WERI-Rb-1 (cell line): ENCODE measurements at places on chromosomes 16 and 17.

GRCh38 chr17:41619036-41619926, 5.1 kb downstream of the KRT17 start:
- DNase-seq: no peak

- DNase-seq: no peak
Observed at GRCh38 chr16:8436931-8437330, 153.4 kb downstream of the TMEM114 start.

GRCh38 chr16:12881740-12882139, 19.7 kb upstream of the SHISA9 start:
- no peak for DNase-seq

DNA sequence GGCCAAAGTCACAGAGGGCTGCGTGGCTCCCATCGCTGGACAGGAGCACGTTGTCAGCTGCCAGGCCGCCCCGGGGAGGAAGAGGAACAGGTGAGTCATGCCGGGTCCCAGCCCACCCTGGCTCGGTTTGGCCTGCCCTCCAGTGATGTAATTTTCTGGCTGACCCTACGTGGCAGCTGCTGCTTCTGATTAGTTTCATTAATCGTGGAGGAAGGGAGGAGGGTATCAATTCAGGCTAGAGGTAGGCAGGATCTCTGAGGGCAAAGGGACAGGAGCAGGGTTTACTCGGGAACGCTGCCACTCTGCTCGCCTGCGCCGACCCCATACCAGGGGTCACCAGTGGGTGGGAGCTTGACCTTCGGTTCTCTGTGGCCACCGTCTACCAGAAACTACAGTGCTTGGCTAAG, 11.7 kb upstream of the SPATA32 start:
- peak; percentile 7 for DNase-seq

DNA sequence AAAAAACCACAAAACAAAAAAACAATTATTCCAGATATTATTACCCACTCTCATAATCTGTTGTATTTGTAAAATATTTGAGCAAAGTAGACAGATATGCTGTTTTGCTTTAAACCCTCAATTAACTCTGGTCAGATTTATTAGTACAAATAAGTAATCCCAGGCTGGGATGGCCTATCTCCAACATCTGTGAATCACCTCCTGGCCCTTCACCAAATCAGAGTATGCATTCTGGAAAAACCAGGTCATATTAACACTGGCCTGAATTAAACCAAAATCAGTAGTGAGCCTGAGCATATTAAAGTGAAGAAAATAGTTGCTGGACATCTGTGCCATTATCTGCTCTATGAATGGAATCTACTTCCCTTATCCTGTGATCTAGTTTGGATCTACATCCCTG, 41.0 kb downstream of the STAT3 start:
- DNase-seq: no peak

DNA sequence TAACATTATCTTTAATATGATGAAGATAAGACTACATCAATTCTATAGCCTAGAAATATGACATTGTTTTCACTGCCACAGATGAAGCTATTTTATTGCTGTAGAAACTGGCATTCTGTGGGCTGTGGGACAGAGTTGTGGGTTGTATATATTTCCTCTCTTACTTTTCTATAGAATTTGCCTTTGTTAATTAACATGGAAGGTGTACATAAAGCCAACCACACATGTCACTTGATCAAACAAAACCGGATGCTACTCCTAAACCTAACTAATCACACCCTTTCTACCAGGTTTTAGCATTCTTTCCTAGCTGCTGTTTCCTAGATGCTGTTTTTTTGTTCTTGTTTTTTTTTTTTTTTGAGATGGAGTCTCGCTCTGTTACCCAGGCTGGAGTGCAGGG, 81.2 kb upstream of the ATP2A3 start:
- no peak for DNase-seq

DNA sequence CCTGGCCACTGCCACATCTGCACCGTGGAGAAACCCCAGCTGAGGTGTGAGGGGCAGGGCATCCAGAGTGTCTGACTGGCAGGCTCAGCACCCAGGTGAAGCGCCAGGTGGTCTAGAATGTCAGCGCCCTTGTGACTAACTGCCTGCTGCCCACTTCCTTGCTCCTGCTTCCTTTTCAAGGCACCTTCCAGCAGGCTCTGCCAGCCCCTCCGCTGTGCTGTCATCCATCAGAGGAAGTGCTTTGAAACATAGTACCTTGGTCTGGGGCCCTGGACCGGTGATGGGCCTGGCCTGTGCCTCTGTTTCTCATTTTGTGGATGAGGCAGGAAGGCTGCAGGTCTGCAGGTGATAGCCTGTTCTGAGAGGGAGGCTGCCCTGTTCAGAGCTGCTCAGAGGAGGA, 5.5 kb downstream of the SPNS2 start:
- no peak for DNase-seq

- peak; percentile 99 for DNase-seq
Observed at GRCh38 chr17:38703742-38704605, 1.1 kb upstream of the MLLT6 start.

- no peak for DNase-seq
Observed at GRCh38 chr16:53216798-53217197, 162.0 kb downstream of the CHD9 start.

DNA sequence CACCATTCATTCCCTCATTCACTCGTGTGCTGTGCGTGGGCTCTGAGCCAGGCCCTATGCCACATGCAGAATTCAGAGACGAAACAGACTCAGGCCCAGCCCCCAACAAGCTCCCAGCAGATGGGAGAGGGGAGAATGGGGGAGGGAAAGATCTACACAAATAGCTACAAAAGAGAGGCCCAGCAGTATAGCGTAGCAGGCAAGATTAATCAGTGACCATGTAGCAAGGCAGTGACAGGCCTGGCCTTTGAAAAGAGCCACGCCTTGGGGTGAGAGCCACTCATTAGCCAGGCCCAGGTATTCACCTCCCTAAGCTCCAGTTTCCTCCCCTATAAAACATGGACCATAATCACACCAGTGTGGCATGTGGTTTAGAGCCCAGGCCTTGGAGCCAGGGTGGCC, 16.4 kb upstream of the KRT19 start:
- DNase-seq: peak; percentile 78

GRCh38 chr17:19357761-19358160, 4.8 kb downstream of the B9D1 start:
- peak; percentile 48 for DNase-seq
